ENCODE measurements at places on chromosomes 11 and 22.

GRCh38 chr11:34251589-34251980 lies 106.2 kb downstream of the ABTB2 start:
- DNase-seq, result no peak

GRCh38 chr11:134987223-134987768 lies 575.3 kb upstream of the B3GAT1 start:
- no peak for DNase-seq

GRCh38 chr11:15929371-15929901 lies 426.9 kb downstream of the SOX6 start:
- no peak for DNase-seq

DNA sequence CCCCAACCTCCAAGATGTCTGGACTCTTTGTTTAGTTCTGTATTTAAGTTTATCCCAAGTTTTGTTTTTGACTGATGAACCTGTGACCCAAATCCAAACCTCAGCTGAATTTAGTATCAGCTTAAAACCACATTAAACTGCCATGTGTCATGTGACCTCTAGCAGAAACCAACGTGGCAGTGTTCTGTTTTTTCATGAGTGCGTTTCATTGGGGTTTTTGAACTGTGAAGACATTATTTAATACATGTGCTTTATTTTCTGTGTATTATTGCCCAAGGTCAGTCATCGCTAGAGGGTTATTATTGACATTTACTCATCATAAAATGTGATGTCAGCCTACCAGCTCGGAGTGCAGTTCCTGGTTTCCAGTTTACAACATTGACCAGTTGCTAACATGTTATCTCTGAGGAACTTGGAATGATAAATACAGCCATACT lies 1.8 kb downstream of the TLCD5 start:
- no peak for DNase-seq

DNA sequence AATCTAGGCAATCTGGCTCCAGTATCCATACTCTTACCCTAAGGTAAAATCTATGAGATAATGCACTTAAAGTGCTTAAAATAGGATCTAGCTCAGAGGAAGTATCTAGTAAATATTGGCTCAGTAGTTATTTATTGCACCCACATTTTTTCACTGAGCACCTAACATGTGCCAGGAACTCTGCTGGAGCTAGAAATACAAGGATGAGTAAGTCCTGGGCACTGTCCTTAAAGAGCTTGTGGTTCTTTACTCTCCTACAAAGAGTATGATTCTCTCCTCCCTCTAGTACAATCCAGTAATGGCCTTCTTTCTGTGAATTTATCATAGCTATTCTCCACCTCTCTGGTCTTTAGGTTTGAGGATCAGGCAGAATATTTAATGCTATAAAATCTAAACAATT lies 59.2 kb downstream of the DEUP1 start:
- no peak for DNase-seq

DNA sequence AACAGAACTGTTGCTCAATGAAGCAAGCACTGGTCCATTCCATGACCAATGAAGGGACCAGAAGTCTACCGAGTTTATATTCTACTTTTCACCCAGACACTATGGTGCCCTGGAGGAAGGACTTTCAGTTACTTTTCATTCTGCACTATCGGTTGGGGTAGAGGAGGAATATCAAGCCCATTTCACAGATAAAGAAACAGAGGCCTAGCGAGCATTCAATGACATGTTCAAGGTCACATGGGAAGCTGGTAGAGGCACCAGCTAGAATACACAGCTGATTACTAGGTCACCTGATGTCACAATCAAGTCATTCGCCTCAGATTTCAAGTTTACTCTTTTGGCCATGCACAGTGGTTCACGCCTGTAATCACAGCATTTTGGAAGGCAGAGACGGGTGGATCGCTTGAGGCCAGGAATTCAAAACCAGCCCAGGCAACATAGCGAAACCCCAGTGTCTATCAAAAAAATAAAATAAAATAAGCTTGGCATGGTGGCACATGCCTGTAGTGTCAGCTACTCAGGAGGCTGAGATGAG lies 17.6 kb upstream of the PRG2 start:
- no peak for DNase-seq

DNA sequence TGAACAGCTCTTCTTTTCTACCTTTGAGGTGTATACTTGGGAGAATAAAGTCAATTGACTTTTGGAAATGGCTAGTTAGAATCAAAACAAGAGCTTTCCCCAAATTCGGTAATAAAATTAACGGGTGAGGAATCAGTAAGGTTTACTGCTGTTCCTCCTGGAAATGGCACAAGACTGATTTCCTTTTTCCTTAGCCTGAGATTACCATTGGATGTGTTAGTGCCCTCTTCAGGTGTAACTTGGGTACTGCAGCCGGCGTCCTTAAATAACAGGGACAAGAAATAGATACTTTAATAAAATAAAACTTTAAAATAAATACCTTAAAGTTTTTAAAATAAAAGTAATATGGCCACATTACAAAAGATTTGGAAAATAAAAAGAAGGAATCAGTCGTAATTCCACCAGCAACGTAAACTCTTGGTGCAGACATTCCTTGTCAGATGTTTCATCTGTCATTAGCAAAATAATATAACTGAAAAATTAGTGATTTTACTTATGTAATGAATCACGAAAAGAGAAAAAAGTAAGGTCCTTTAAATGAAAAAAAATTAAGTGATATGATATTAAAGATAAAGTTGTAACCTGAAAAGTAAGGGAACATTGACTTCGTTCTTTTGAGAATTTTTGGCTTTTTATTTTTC lies 29.7 kb downstream of the ZFTA start:
- DNase-seq, result no peak

DNA sequence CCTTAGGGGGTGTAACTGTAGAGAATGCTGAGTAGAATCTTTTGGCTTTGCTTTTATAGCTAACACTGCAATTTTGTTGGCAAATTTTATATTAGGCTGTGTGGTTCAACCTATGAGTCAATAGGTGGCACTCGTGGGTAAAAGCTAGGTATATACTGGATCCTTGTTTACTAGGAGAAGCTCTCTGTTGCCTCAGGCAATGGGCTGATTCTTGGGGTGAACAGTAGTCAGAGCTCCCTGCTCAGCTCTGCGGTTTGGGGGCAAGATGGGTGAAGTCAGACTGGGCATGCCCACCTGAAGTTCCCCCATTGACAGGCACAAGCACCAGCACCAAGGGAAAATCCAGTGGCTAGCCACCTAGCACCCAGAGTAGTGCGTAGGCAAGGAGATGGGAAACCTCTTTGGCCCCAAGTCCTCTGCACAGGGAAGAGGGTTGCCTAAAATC lies 238.7 kb downstream of the FAM181B start:
- DNase-seq, result no peak

DNA sequence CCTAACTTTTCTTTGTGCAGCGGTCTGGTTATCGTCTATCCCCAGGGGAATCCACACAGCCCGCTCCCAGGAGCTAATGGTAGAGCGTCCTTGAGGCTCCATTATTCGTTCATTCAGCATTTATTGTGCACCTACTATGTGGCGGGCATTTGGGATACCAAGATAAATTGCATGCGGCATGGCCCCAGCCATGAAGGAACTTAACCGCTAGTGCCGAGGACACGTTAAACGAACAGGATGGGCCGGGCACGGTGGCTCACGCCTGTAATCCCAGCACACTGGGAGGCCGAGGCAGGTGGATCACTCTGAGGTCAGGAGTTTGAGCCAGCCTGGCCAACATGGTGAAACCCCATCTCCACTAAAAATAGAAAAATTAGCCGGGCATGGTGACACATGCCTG lies 11.2 kb downstream of the TMEM121B start:
- DNase-seq, result no peak

GRCh38 chr11:65700399-65700798 lies 11.7 kb upstream of the KAT5 start:
- no peak for DNase-seq

DNA sequence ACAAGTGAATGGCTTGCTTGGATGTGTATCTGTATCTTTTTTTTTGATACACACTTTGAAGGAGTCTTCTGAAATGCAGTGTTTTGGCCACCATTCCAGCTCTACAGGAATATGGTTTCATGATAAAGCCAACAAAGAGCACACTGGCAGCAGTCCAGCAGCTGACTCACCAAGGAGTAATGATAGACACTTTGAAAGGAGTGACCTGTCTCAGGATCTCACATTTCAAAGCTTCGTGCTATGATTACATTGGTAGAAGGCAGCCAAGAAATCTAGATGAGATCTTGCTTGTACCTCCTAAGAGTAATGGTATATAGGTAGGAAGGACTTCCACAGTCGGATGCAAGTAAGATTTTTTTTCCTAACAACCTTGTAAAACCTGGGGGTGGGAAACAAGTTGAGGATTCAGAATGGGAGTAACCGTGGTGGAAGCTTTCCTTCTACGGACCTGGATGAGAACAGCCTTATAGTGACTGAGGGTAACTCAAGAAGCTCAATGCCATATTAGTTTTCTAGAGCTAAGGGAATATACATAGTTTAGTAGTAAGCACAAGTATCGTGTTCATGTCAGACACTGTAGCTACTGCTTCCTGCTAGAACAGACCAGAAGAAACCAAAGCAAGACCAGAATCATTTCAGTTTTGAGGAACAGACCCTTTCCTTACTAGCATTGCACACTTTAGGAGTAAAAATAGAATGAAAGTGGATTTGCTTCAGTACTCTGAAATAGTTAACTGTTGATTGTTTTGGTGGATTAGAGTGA lies 25.0 kb downstream of the MTMR3 start:
- DNase-seq, result no peak

GRCh38 chr11:17257196-17257595 lies 19.3 kb upstream of the NUCB2 start:
- DNase-seq, result no peak

- DNase-seq, result no peak
These were observed 161.6 kb upstream of the BDNF start for GRCh38 chr11:27861706-27862430.

- DNase-seq, result no peak
These were observed 118.1 kb downstream of the MPPED1 start for GRCh38 chr22:43529934-43530333.

- no peak for DNase-seq
These were observed 402.5 kb downstream of the TMEM135 start for GRCh38 chr11:87440076-87440770.

GRCh38 chr22:46044621-46045458 lies 67.9 kb upstream of the WNT7B start:
- DNase-seq, result no peak

DNA sequence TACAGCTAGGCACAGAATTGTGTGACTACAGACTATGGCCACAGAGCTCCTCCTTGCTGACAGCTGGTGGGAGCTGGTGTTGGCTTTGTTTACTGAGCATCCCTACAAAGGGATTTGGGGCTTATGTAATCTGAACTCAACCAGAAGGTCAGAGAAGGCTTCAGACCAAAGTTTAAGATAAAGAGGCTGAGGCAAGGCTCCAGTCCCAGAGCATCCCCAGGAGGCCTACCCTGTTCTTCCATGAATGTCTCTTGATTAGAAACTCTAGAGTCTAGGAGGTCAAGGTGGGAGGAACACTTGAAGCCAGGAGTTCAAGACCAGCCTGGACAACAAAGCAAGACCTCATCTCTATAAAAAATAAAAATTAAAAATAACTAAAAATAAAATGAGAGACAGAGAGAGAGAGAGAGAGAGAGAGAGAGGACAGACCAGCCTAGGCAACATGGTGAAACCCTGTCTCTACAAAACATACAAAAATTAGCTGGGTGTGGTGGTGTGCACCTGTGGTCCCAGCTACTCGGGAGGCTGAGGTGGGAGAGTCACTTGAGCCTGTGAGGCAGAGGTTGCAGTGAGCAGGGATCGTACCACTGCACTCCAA lies 125.5 kb upstream of the SERPIND1 start:
- DNase-seq, result no peak

- DNase-seq, result no peak
These were observed 749.5 kb upstream of the CCDC90B start for GRCh38 chr11:84035645-84036044.

- DNase-seq, result no peak
These were observed 1124.4 kb upstream of the TENM4 start for GRCh38 chr11:80565231-80565630.

DNA sequence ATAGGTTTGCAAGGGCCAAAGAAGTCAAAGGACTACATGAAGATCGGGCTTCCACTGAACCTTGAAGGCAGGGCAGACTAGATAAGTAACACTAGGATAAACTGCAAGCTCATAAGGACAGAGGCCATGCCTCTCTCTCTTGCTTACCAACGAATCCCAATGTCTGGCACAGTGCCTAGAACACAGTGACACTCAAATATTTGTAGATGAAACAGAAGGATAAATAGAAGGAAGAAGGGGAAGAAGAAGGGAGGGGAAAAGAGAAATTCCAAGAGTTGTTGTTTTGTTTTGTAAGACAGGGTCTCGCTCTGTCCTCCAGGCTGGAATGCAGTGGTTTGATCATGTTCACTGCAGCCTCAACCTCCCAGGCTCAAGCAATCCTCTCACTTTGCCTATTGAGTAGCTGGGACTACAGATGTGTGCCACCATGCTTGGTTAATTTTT lies 26.9 kb downstream of the SIK3 start:
- DNase-seq, result no peak

DNA sequence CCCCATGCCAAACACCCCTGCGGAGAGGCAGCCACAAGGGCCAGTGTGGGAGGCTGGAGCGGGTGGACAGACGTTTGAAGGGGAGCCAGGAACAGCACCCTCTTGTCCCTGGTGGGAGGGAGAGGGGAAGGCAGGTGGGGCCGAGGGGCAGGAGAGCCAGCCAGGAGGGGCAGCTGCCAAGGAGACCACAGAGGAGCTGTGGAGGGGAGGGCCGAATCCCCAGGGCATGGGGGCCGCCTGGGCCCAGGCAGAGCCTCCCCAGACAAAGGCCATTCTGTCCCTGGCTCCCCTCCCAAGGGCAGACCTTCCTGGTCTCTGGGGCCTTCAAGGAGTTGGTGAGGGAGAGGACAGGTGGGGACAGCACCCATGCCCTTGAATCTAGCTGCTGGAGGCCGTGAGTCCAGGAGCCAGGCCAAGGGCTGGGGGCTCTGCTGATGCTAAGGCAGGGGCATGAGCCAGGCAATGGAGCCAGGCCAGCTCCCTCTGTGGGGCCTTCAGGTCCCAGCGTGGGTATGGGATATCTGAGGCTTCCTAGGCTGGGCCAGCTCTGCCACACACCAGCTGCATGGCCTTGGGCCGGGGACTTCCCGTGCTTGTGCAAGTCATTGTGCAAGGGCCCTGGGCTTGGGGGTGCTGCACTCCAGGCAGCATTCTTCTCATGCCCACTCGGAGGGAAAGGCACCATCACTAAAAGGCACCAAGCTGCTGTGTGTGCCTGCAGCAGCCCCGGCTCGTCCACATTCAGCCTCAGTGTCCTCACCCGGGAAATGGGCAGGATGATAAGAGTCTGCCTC lies 11.4 kb downstream of the EMID1 start:
- no peak for DNase-seq

- peak; percentile 27 for DNase-seq
These were observed 56.0 kb downstream of the DCUN1D5 start for GRCh38 chr11:103035791-103036434.

DNA sequence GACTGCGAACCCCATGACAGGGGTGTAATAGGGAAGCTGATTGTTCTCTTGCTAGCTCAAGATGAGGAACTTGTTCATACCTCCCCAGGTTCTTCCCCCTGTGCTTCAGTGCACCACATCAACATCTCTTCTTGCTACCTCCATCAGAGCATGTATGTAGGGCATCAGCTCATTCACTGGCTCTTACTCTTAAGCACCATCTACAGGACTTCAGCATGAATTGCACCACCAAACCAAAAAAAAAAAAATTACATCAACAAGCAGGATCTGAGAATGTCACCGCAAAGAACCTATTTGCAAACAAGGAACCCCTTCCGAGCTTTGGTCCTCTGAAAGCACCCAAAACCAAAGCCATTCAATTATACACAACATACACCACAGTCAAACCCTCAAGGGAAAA lies 2226.5 kb upstream of the RAG2 start:
- DNase-seq, result no peak

All from stimulated activated naive B cell treated with anti-CD40 and anti-IgM and Interleukin-4, amounts not matched to agents 10 μg/mL and 1 μg/mL and 100 μg/mL, for 72 hours (primary cell).